ENCODE measurements at places on chromosomes 5 and 9. TPM values are rescaled to one million over a fixed set of nuclear protein-coding genes. Genes with fewer than 3 reads are reported as not detected.
A peak's percentile ranks its signal among the peaks of the same experiment; 100 is the strongest.

- no peak overlapping the region for H3K4me3 ChIP-seq
- H3K27me3 ChIP-seq, result no peaks in the 10 kb centered on the region
- H3K4me1 ChIP-seq, result no peaks in the 10 kb centered on the region
- H3K27ac ChIP-seq, result no peak overlapping the region
These were observed 178.8 kb downstream of the TRIO start for GRCh38 chr5:14321936-14322335.

GRCh38 chr9:115808108-115808507, 345.5 kb upstream of the PAPPA start:
- H3K27me3 ChIP-seq, result no peaks in the 10 kb centered on the region
- no peaks in the 10 kb centered on the region for H3K36me3 ChIP-seq
- no peak overlapping the region for H3K27ac ChIP-seq

- H3K27ac ChIP-seq, result no peak overlapping the region
- no peaks in the 10 kb centered on the region for H3K27me3 ChIP-seq
- H3K36me3 ChIP-seq, result no peaks in the 10 kb centered on the region
- H3K4me3 ChIP-seq, result no peak overlapping the region
- DNase-seq, result no peak
These were observed 17.4 kb downstream of the CDH9 start for GRCh38 chr5:27020973-27021372.

- no peaks in the 10 kb centered on the region for H3K4me1 ChIP-seq
- peak; percentile 22 for DNase-seq
- no peaks in the 10 kb centered on the region for H3K36me3 ChIP-seq
- H3K27me3 ChIP-seq, result no peaks in the 10 kb centered on the region
These were observed 475.7 kb upstream of the TNC start for GRCh38 chr9:115593587-115594091.

DNA sequence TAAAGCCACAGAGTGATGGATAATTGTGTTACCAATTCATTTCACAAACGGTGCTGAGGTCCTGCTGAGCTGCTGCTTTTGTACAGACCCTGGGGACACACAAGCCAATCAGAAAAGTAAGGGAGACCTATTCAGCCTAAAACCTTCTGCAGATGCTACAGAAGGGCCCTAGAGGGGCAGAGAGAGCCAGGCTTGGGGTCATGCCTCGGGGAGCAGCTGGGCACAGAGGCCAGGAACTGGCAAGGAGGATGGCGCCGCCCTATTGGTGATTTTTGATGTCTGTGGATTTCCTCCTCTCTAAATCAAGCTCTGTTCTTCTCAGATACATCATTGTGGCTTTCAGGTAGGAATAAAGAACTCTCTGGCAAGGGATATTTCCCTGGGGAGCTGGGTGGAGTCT, 181.9 kb downstream of the ZNF462 start:
- no peak for DNase-seq
- H3K27ac ChIP-seq, result no peak overlapping the region
- no peaks in the 10 kb centered on the region for H3K36me3 ChIP-seq
- no peaks in the 10 kb centered on the region for H3K4me1 ChIP-seq

- no peak overlapping the region for H3K27ac ChIP-seq
- H3K4me3 ChIP-seq, result no peak overlapping the region
- H3K4me1 ChIP-seq, result no peaks in the 10 kb centered on the region
These were observed 2.4 kb upstream of the POU4F3 start for GRCh38 chr5:146336197-146336596.

SLC31A2 gene
- 6.2 TPM for total RNA-seq

ABCA1 gene
- 25.7 TPM for total RNA-seq

All from uterus (tissue), 4 donors.